ENCODE measurements at places on chromosomes 7 and 10. TPM values are rescaled to one million over a fixed set of nuclear protein-coding genes. Genes with fewer than 3 reads are reported as not detected.

Gene SLC18A2
- under 0.01 TPM for total RNA-seq

Gene AFAP1L2
- not detected for total RNA-seq

Gene PNLIPRP3
- total RNA-seq = 0.59 TPM

Gene PRKG1
- total RNA-seq = 19.5 TPM

Gene SOSTDC1
- total RNA-seq = under 0.01 TPM
